ENCODE measurements at places on chromosomes 2 and 18.

- H3K4me1 ChIP-seq, result peaks cover 5% of the 10 kb centered on the region
- no peak overlapping the region for H3K27ac ChIP-seq
- no peak overlapping the region for H3K4me3 ChIP-seq
- H3K27me3 ChIP-seq, result peaks cover 6% of the 10 kb centered on the region
- no peaks in the 10 kb centered on the region for H3K36me3 ChIP-seq
Observed at GRCh38 chr2:131031875-131032274, 61.4 kb downstream of the FAM168B start.

- H3K27ac ChIP-seq, result no peak overlapping the region
- no peak for DNase-seq
- H3K36me3 ChIP-seq, result no peaks in the 10 kb centered on the region
- H3K4me1 ChIP-seq, result peaks cover 3% of the 10 kb centered on the region
Observed at GRCh38 chr2:170827841-170828532, 11.3 kb downstream of the GAD1 start.

DNA sequence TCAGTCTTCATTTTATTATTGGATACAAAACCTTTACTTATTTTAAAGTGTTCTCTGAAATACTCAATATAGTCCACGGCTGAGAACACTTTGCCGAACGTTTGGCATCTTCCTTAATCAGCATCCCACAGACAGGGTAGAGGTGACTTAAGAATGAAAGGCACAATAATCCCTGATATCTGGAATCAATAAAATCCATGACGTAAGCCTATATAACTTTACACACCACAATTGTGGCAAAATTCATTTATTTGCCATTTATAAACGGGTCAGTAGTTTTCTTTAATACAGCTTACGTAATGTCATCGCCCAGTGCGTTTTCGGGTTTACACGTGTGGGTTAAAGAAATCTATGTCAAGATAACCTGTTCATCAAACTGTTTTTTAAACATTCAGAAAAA, 1.3 kb downstream of the MGAT4A start:
- no peak for DNase-seq
- H3K4me1 ChIP-seq, result no peaks in the 10 kb centered on the region
- no peaks in the 10 kb centered on the region for H3K36me3 ChIP-seq
- H3K4me3 ChIP-seq, result peak overlapping the region; percentile 46
- H3K27me3 ChIP-seq, result peaks cover 2% of the 10 kb centered on the region

- no peaks in the 10 kb centered on the region for H3K36me3 ChIP-seq
- DNase-seq, result no peak
- H3K27me3 ChIP-seq, result no peaks in the 10 kb centered on the region
- no peak overlapping the region for H3K27ac ChIP-seq
- H3K4me1 ChIP-seq, result no peaks in the 10 kb centered on the region
Observed at GRCh38 chr2:46825939-46826568, 89.6 kb downstream of the MCFD2 start.

- H3K36me3 ChIP-seq, result no peaks in the 10 kb centered on the region
- DNase-seq, result no peak
- H3K27ac ChIP-seq, result no peak overlapping the region
- H3K4me1 ChIP-seq, result no peaks in the 10 kb centered on the region
- H3K27me3 ChIP-seq, result no peaks in the 10 kb centered on the region
Observed at GRCh38 chr2:222336931-222337330, 38.1 kb upstream of the PAX3 start.

GRCh38 chr2:109218087-109218791, 89.2 kb downstream of the SH3RF3 start:
- no peak overlapping the region for H3K4me3 ChIP-seq
- H3K4me1 ChIP-seq, result no peaks in the 10 kb centered on the region
- DNase-seq, result no peak
- H3K27ac ChIP-seq, result no peak overlapping the region

DNA sequence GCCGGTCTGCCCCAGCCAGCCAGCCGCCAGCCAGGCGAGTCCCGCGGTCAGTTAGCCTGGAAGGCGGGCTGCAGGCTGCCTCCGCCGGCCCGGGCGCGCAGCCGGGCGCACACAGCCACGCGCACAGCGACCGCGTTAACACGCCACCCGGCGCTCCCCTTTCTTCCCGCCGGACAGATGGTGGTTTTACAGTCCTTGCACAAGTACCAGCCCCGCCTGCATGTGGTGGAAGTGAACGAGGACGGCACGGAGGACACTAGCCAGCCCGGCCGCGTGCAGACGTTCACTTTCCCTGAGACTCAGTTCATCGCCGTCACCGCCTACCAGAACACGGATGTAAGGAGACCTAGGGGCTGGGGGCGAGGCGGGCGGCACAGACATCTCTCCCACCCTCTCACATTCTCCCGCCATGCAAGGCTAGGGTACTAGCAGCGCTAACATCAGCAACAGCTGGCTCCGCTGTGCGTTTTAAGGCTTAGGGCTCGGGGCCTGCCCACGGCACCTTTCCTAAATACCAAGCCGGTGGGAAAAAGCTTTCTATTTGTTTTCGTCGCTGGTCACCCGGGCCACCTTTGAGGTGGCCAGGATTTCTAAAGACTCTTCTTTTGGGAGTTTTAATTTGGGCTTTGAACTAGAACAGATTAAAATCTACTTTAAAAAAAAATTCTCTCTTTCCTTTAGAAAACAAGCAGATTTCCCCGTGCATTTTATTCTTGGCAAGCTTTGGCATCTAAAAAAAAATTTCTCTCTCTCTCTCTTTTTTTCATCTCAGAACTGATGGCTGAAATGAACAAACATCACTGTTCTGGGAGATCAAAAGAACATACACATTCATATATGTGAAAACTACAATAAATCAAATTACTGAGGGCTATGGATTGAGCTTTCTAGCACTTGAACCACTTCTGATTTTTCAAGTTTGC, 2.9 kb downstream of the TBR1 start:
- H3K27ac ChIP-seq, result no peak overlapping the region
- peaks cover 99% of the 10 kb centered on the region for H3K27me3 ChIP-seq
- H3K4me3 ChIP-seq, result peak overlapping the region; percentile 15
- no peak for DNase-seq

DNA sequence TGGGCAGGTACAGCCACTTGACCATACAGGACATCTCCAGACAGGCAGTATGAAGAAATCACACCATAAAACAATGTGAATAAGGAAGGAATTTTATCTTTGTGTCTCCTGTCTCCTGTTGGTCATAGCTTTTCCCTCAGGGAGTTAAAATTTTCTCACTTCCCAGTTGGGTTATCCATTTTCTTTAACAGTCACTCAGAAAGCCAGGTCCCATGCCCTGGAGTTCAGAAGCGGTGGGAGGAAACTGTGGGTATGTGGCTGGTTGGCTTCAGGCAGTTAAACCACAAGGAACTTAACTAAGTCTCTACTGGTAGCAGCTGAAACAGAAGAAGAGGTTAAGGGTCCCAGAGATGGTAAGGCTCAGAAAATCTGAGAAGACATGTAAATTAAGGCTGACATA, 6.5 kb upstream of the SMAD2 start:
- H3K36me3 ChIP-seq, result no peaks in the 10 kb centered on the region
- DNase-seq, result no peak
- no peaks in the 10 kb centered on the region for H3K27me3 ChIP-seq
- peaks cover 4% of the 10 kb centered on the region for H3K4me1 ChIP-seq

DNA sequence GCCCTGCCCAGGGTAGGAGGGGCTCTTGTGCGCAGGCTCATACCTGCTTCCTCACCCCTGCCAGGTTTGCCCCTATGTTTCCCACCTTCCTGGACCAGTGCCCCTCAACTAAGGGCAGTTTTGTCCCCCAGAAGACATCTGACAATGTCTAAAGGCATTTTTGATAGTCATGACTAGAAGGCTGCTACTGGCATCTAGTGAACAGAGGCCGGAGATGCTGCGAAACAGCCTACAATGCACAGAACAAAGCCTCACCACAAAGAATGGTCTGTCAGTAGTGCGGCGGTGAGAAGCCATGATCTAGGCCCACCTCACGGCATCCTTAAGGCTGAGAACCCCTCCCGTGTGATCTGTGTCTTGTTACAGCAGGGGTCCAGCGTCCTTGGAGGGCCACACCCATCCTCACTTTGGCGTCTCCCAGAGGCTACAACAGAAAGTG, 96.0 kb downstream of the TMEM17 start:
- no peak overlapping the region for H3K27ac ChIP-seq
- no peak overlapping the region for H3K4me3 ChIP-seq
- peaks cover 10% of the 10 kb centered on the region for H3K4me1 ChIP-seq
- no peak for DNase-seq
- no peaks in the 10 kb centered on the region for H3K27me3 ChIP-seq

GRCh38 chr2:155266583-155266982, 568.1 kb downstream of the KCNJ3 start:
- no peak for DNase-seq
- H3K4me3 ChIP-seq, result no peak overlapping the region
- no peaks in the 10 kb centered on the region for H3K4me1 ChIP-seq
- H3K36me3 ChIP-seq, result no peaks in the 10 kb centered on the region

Measured in H1 (cell line).